ENCODE measurements at places on chromosomes 2 and 18.

DNA sequence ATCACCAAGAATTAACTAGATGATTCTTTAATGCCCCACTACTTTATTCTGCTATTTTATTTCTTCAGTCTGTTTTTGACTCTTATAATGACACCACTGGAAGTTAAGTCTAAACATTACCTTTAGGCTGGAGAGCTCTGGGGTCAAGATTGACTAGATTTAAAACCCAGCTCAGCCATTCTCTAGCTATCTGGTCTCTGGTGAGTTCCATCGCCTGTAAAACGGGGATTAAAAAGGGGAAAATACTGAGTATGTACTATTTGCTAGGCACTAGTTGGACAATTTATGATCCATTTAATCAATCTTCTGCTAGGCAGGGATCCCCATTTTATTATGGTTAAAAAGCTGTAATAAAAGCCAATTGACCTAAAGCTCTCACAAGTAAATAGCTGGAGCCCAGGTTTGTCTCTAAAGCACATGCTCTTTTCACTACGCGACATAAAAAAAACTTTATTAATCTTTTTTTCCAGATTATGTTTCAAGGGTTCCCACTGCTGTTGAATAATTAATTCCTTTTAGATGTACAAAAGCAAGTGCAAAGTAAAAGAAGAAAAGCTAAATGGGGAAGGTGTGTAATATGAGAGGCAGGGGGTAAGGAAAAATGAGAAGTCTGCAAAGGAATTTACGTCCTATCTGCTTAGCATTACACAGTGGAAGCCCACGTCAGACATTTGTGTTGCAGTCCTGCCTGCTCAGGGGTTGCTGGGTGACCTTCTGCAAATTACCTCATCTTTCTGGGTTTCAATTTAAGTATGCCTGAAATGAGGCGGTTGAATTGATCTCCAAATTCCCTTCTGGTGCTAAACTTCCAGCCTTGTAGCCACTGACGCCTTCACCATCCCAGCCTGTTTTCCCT, 918 bp upstream of the NABP1 start:
- DNase-seq: no peak

DNA sequence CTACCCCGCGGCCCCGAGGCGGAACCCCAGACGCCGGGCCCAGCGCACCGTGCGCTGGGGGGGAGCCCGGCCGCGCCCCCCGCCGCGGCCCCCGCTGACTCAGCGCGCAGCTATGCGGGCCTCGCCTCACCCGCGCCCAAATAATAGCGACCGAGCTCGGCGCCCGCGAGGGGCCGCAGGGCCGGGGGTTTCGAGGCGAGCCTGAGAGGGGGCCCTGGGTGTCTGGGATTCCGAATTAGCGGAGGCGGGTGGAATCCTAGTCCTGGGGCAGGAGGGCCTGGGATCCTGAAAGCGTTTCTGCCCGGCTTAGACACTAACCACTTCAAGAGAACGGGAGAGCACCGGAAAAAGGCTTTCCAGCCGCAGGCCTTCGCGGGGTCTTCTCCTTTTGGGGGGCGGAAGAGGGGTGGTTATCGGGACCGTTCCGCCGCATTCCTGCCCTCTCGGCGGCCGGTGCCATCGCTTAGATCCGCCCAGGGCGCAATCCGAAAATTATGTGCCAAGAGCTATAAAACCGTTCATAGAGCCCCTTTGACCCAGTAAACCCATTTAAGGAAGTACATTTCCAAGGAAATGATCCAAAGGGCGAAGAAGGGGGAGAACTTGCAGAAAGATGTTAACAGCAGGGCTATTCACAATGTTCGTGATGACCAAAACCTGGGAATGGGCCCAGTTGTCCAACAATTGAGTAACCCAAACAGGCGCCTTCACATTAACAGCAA, 681 bp upstream of the ROCK2 start:
- DNase-seq: peak; percentile 77

- peak; percentile 76 for DNase-seq
These were observed 238.7 kb downstream of the TGIF1 start for GRCh38 chr18:3688690-3689089.

- DNase-seq: no peak
These were observed 143.5 kb downstream of the CELF4 start for GRCh38 chr18:37422116-37422515.

DNA sequence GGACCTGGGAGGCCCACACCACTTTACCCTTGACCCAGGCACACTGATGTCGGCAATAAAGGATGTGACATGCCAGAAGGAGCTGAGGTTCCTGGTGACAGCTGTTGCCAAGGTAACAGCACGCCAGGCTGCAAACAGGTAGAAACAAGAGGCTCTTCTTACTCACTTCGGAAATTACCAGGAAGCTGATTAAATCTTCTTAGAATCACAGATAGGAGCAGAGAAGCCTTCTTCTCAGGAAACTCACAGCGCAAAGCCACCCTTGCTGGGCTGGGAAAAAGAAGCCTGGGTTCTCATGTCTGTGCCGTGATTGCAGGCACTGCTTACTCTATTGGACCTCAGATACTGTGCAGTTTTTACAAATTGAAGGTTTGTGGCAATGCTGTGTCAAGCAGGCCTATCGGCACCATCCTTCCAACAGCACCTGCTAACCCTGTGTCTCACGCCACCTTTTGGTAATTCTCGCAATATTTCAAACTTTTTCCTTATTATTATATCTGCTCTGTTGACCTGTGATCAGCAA, 61.0 kb upstream of the TAF1B start:
- DNase-seq: no peak

DNA sequence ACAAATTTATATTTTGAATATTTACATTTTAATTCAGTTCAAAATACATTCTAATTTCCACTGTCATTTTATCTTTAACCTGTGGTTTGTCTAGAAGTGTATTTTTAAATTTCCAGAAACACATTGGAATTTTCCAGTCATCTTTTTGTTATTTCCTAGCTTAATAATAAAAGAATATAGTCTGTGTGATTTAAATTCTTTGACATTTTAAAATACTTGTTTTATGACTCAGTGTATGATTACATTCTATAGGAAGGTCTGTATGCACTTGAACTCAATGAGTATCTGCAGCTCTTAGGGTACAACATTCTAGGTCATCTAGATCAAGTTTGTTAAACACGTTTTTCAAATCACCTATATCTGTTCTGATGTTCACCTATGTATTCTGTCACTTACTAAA, 88.3 kb upstream of the MBOAT2 start:
- DNase-seq: no peak

GRCh38 chr2:31318361-31319336, 84.7 kb downstream of the EHD3 start:
- DNase-seq: peak; percentile 82

DNA sequence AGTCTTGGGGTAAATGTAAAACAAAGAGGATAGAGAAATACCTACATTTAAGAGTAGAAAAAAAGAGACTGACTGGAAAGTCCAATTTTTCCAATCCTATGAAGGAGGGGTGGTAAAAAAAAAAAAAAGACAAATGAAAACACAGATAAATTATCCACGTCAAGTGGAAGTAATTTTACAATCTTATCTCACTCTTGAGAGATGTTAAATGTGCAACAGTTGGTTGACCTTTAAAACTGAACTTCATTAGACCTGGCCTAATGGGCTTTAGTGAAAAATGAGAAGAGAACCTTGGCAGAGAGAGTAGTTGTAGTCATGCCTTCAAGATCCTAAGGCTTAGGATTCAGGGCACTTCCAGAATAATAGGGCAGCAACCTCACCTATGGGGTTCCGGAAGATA, 20.4 kb downstream of the GALNT3 start:
- no peak for DNase-seq

GRCh38 chr2:130756053-130756873, 923 bp downstream of the AMER3 start:
- DNase-seq: no peak

- DNase-seq: peak; percentile 46
These were observed 363.8 kb downstream of the LRP1B start for GRCh38 chr2:141767051-141767450.

DNA sequence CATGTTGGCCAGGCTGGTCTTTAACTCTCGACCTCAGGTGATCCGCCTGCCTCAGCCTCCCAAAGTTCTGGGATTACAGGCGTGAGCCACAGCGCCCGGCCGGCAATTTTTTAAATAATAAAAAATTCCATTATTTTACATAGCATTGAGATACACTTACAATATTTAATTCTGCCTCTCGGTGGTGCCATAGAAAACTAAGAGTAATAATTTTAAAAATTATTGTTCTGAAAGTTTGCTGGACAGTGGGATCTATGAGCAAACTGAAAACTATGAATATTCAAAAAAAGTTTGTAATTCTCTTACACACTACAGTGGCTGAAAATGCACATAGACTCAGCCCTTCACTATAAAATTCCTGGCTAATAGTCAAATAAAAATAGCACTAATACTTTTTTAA, 90.9 kb upstream of the STON1 start:
- no peak for DNase-seq

GRCh38 chr2:12046641-12047040, 300.2 kb downstream of the LPIN1 start:
- peak; percentile 67 for DNase-seq

DNA sequence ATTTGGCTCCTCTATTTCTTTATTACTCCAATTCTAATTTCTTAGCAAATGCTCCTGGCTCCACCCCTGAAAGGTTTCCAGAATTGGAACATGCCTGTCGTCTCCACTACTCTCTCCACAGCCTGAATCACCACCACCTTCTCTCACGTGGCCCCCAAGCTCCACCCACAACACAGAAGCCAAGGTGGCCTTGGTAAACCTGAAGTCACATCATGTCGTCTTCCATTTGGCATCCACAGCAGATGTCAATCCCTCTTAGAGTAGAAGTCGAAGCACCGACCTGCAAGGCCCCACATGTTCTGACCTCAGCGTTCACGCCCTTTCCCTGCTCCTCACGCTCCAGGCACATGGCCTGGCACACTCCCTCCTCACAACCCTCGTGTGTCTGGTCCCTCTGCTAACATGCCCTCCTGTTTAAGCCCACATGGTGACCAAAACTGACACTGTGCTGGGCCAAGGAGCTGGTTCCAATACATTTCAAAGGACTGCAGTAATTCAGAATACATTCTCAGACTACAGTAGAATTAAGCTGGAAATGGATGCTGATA, 56.3 kb upstream of the GPC1 start:
- DNase-seq: no peak

- no peak for DNase-seq
These were observed at the start of gene MAPK4 for GRCh38 chr18:50559752-50560680. TSS of gene MAPK4 (plus strand) at chr18:50560087. CDS start at chr18:50663959, 103,872 bp downstream.

GRCh38 chr18:35362531-35362930, 14.6 kb downstream of the ZNF396 start:
- no peak for DNase-seq

DNA sequence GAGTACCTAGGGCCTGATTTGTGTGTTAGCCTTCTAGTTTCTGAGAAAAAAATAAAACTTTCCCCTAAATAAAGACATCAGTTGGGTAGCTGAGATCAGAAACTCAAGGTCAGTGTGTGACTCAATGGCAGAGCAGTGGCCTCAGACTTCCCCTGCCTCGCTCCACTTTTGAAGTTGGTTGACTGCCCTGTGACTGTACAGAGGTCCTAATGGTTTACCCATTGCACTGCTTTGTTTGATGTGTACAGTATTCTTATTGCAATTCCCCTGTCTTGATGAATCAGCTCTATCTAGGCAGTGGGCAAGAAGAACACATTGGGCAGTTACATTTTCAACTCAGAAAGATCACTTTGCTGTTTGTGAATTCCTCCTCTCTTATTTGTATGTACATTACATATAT, 315.7 kb downstream of the KCNS3 start:
- no peak for DNase-seq

DNA sequence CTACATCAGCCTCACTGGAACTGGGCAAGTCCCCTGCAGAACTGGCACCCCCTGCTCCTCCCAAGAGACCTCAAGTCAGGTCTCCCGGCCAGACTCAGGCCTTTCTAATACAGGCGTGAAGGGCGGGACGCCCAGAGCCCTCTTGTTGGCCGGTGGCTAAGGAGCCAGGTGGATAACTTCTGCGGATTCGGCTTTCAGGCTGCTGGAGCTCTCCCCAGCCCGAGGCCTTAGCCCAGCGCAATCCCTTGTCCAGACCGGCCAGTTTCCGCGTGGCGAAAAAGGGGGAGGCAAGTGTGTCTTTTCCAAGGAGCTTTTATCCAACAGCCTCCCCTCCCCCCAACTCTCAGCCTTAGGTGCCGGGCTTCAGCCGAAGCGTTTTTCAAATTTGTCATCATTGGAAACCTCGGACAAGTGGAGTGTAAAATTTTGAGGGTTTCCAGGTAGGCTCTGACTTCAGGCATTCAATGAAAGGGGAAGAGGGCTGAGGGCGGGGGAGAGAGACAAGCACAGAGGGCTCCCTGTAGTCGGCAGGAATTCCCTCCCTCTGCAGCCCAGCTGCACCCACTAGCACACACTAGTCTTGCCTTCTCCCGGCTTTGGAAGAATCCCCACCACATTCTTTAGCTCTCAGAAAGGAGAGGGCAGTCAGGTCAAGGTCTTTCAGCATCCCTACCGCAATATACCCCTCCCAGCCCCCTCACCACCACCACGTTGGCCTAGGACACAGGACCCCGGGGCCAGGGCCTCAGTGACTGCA, 9.5 kb upstream of the SATB2 start:
- DNase-seq: no peak

DNA sequence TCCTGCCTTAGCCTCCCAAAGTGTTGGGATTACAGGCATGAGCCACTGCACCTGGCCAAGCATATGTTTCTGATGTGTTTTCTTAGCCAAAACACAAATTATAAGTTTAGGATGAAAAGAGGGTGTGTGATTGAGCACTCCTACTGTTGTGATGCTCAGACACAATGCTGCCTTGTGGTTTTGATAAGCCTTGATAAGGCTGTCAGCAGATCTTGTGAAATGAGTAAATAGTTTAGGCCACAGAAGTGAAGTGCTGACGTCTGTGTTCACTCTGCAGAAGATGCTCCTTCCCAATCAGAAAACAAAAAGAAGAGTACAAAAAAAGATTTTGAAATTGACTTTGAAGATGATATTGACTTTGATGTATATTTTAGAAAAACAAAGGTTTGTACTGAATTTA, 24.3 kb downstream of the NCAPH start:
- no peak for DNase-seq

- DNase-seq: no peak
These were observed 15.6 kb downstream of the TRABD2A start for GRCh38 chr2:84865181-84865783.

DNA sequence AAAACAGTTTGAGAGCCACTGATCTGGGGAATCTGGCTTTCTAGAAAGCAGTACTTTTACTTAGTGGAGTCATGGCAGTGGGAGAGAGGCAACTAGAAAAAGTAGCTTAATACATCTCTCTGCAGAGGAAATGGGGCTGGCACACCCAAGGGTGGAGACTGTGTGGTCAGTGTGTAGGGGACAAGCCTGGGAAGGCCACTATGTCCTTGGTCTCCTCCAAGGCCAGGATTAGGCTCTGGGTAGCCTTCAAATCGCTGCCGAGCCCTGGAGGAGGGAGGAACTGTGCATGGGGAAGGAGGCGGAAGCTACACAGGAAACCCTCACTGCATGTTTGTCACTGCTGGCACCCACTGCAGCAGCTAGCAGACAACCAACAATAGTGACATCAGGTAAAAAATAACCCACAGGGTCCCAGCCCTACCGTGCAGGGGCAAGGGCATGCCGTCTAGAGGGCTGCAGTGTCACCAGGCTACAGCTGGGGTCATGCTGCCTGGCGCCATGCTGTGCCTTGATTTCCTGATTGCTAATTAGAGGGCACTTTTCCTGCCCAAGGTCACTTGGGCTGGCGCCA, 34.8 kb downstream of the LBH start:
- DNase-seq: no peak

Data from SJSA1 (cell line).